ENCODE measurements at places on chromosomes 7 and 10.

DNA sequence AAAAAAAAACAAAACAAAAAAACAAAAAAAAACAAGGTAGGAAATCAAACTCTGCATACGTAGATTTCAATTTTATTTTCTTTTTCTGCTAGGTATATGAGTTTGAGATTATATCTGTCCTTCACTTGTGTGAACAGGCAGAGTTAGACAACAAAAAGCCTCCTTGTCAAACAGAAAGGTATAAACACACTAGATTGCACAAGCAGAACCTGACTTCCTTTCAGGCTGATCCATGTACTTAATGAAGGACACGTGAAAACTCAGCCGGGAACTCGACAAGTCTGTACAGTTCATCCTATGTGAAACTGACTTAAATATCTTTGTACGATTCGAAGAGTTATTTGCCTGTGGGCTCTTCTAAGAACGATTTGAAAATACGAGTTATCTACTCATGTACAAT, 254.1 kb downstream of the ARL4A start:
- peak; percentile 99 for ATAC-seq

GRCh38 chr10:61068471-61068870, 124.5 kb upstream of the RHOBTB1 start:
- no peak for ATAC-seq

DNA sequence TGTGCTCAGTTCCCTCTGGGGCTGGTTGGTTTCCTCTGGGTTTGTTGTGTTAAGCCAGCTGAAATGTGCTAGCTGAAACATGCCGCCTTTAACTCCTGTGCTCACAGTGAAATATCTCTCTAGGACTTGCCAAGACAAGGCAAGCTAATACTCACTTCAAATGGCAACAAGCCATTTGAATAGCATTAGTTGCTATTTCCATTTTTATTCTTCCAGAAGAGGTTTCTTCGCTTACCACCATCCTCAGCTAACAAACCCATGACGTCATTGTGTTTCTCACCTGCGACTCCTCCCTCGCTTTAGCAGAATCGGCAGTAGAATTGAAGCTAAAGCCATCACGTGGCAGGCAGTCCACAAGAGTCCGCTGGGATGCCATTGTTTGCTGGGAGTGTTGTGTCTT, 61.3 kb downstream of the ZNF22 start:
- peak; percentile 89 for ATAC-seq

DNA sequence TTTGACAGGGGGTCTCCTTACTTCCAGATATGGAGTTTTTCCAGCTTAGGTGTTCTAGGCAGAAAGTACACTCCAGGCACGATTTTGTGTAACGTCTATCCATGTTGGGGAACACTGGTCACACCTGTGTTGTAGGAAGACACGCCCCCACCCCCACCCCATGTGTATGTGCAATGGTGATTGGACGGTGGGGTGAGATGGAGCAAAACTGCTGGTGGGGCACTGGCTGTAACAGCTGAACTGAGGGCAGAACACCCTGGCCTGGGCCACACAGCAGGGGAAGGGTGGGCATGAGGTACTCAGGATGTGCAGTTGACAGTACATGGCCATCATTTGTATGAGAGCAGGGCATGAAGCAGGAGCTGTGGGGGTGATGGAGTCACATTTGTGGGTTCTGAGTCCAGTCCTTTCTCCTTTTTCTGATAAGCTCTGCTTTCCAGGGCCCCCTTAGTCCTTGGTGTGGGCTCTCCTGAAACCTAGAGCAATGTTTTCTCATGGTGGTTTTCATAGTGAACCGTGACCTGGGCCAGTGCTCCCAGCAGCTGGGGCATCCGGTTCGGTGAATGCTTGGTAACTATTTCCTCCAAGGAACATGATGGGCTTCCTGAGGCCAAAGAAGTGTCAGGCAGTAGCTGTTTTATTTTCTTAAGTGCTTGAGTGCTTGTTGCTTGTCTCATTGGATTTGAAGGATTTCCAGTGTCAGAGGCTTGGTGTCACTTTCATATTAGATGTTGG, 63.4 kb upstream of the AQP1 start:
- ATAC-seq = no peak

GRCh38 chr10:71134732-71135211, 77.6 kb upstream of the UNC5B start:
- no peak for ATAC-seq

DNA sequence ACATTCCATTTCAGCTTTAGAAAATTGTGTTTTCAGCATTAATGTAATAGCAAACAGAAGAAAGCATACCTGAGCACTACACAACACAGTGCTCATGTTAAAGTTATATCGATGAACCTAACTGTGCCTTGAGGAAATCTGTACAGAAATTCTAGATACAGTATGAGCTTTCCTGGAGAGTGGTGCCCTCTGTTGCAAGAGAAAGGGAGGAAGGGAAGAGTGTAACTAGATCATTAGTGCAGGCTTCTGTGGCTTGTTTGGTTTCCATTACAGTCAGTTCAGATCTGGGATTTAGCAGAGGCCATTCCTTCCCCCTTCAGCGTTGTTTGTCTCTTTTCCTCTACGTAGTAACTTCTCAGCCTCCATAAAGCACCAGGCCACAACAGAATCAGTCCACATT, 139.7 kb downstream of the HTR7 start:
- ATAC-seq = no peak

- no peak for ATAC-seq
Observed at GRCh38 chr7:151140826-151141225, 26.7 kb downstream of the GBX1 start.

DNA sequence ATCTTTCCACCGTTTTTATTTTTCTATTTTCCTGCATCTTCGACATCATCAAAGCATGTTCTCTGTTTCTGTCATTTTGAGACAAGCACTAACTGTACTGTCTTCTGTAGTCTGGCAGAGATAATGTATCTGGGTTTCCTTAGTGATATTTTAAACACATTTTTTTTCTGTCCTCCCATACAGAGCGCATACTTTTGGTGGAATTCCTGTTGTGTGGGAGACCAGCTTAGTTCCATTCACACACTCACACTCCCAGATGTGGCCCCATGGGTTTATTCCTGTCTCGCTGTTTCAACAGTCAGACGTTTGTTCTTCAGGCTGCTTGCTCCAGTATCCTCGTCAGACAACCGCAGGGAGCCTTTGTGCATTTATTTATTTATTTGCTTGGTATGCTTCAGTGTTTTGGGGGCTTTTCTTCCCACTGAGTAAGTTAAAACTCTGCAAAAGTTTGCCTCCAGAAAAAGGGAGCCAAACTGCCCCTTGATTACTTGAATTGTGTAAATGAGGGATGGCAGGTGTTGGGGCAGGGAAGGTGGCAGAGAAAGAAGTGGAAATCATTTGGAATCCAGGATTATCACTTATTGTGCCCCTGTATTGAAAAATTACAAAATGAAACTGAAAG, 456.8 kb upstream of the KLF6 start:
- no peak for ATAC-seq

GRCh38 chr10:127952575-127952869, 45.6 kb downstream of the PTPRE start:
- ATAC-seq = no peak

DNA sequence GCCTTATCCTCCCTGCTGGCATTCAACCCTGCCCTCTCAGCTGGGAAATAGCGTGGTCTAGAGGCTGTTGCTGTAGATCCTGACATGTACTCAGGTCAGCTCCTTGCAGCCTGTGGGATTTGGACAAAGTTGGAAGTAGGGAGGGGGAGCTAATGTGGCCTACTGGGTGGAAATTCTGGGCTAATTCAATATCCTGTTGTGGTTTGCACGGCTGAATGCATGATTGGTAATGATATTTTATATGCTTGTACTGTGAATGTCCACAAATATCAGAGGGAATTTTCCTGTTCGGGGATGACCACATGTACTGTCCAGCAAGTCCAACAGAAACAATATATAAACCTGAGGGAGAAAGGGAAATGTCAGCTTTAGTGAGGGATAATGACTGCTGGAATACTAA, 22.1 kb upstream of the NPVF start:
- no peak for ATAC-seq

GRCh38 chr10:90849956-90850749, 7.7 kb downstream of the HTR7 start:
- ATAC-seq = peak; percentile 25

DNA sequence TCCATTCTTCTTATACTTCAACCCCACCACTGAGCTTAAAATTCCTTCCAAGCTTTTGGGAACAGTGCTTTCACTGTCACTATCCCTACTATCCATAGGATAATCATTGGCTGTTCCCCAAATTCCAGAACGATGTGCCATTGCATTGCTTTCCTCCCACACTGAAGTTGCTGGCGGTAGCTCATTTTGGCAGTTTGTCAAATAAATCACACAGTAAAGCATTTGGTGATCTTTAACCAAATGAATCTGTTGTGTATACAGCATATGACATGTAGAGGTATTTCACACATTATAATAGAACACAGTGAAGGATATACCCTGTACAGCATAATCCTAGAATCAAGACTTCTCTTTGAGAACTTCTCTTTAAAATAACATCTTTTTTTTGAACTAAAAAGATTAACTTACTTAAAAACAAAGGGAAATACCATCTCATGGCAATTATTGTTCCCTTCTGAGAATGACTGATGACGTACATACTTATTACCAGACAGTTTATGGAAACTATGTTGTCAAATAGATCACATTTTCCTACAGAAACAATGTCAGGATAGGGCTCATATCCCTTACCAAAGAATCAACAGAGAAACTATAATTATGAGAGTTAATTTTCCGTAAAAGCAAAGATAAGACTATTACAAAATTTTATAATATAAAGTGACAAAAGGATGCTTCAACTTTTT, 93.6 kb downstream of the CTNNA3 start:
- ATAC-seq = no peak

DNA sequence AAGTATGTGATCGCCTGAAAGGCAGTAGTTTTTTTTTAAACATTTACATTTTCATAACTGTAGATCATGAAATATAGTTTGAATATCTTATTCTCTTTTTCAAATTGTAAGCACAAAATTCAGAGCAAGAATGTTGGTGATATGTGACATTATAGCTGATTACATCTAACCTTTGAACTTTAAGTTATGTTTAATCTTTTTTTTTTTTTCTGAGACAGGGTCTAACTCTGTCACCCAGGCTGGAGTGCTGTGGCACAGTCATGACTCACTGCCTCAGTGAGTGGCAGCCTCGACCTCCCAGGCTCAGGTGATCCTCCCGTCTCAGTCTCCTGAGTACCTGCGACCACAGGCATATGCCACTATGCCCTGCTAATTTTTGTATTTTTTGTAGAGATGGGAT, 278.7 kb upstream of the NEBL start:
- no peak for ATAC-seq

GRCh38 chr10:84549368-84550165, 221.2 kb downstream of the CCSER2 start:
- ATAC-seq = no peak

GRCh38 chr7:129376076-129376777, 58.0 kb upstream of the STRIP2 start:
- peak; percentile 84 for ATAC-seq

GRCh38 chr7:95213809-95214492, 110.4 kb downstream of the PON1 start:
- no peak for ATAC-seq

GRCh38 chr10:51960494-51960895, 261.1 kb upstream of the CSTF2T start:
- ATAC-seq = no peak

GRCh38 chr7:158500651-158501052, 87.0 kb downstream of the PTPRN2 start:
- no peak for ATAC-seq

DNA sequence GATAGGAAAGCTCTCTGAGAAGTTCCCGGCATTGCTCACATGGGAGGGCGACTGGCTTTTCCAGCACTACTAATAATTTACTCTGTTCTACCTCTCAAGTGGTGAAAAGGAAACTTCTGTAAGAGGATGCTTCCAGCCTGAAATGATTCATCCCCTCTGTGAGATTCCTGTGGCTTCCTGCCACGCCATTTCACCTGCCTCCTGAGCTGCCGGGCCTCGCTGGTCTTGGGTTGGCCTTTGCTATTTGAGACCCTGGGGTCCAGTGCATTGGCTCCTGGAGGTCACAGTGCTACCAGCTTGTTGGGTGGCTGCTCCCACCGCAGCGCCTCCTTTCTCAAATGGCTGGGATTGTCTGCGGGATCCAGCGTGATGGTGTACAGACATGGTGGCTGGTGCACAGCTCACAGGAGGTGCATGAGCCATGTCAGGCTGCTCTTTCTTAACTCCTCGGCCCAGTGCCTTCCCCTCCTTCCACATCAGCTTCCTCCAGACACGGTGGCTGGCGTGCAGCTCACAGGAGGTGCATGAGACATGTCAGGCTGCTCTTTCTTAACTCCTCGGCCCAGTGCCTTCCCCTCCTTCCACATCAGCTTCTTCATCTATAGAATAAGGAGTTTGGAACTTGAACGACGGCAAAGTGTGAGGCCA, 42.9 kb upstream of the PCBD1 start:
- ATAC-seq = no peak

DNA sequence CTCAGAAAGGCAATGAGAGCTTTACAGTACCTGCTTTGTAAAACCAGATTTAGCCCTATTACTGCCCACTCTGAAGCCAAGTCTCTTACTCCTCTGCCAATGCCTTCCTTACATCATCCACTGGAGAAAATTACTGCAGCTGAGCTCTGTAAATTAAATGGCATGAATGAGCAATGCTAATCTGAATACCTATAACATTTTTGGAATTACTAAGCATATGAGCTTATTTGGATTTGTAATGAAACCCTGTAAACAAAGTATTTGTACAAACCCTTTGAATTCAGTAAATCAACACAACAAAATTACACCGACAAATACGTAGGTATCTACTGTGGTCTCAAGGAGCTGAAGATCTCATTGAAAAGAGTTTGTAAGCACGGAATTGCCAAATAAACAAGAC, 12.1 kb upstream of the CCNY start:
- no peak for ATAC-seq

- ATAC-seq = no peak
Observed at GRCh38 chr10:85098835-85099521, 770.6 kb downstream of the CCSER2 start.

DNA sequence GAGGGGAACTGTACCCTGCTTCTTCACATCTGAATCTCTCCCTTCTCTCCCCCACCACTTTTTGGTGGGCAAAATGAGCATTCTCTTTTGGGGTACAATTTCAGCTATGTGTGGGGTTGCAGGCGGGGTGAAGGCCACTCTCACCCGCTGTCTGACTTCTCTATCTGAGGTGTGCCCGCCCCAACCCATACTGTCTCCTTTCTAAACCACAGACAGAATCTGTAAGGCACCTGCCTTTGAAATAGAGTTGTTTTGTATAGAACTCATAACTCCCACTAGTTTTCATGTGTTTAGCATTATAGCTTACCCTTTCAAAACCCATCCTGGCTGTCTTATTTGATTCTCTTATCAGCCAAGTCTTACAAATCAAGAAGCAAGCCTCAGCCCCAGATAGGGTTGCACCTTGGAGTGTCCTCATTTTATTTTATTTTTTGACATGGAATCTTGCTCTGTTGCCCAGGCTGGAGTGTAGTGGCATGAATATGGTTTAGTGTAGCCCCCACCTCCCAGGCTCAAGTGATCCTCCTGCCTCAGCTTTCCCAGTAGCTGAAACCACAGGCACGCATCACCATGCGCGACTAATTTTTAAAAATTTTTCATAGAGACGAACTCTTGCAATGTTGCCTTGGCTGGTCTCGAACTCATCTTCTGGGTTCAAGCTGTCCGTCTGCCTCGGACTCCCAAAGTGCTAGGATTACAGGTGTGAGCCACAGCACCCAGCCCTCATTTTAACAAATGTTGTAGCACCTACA, 11.9 kb downstream of the TSPAN14 start:
- no peak for ATAC-seq

Data from esophagus mucosa (tissue), 1 donor.